ENCODE measurements at places on chromosomes 4 and X.

GRCh38 chr4:169098054-169098497 is 88.0 kb upstream of the CBR4 start:
- no peak for DNase-seq

- no peak for DNase-seq
Measured at GRCh38 chrX:109638158-109638557, 13.2 kb upstream of the KCNE5 start.

GRCh38 chr4:67048530-67048929 is 496.8 kb downstream of the CENPC start:
- no peak for DNase-seq

DNA sequence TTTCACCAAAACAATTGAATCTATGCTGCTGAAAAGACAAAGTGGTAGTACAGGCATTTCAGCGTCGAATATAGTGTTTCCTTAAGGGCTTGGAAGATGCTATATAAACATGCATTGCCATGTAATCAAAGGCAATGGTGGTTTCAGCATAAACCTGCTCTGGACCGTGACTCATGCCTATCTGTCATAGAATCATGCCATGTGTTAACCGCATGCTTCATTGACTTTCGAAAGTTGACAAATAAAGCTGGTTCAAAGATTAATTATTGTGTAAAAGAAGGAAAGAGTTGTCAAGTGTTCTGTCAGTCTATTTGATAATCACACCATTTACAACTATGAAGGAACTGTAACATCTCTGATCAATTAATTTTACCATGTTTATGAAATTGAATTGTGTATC is 83.2 kb downstream of the FUNDC1 start:
- DNase-seq = no peak

- DNase-seq = no peak
Measured at GRCh38 chr4:4614925-4615678, 73.3 kb upstream of the STX18 start.

GRCh38 chrX:5842601-5843000 is 386.1 kb downstream of the NLGN4X start:
- DNase-seq = no peak

DNA sequence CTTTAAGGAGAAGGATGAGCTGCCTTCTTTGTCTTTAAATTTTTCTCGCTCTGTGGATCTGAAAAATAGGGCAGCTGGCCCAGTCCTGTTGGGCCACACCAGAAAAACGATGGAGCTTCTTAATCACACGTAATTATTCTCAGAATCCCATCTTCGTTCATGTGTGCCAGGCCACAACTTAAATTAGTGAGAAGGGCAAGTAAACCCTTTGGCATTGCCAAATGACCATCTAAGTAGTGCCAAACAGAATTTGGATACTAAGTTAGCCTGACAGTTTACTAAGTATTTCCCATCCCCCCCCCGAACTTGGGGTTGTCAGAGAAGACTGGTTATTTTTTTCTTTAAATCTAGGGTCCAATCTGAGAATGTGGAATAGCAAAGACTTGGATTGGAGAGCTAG is 62.0 kb downstream of the CASP3 start:
- DNase-seq = no peak

DNA sequence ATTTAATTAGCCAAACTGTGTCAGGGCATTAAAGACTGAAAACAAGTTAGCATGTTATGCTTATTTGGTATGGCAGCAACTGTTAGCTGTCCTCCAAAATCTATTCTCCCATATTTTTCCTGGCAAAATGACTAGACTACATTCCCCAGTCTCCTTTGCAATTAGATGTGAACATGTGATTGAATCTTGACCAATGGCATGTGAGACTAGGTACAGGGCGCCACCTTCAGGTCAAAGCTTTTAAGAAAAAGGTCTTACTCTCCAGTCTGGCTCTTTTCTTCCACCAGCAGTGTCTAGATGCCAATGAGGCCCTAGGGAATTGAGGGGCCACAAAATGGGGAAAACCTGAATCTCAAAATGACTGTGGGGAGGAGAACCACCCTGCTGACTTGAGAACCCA is 408.2 kb downstream of the SMARCA1 start:
- peak; percentile 2 for DNase-seq

DNA sequence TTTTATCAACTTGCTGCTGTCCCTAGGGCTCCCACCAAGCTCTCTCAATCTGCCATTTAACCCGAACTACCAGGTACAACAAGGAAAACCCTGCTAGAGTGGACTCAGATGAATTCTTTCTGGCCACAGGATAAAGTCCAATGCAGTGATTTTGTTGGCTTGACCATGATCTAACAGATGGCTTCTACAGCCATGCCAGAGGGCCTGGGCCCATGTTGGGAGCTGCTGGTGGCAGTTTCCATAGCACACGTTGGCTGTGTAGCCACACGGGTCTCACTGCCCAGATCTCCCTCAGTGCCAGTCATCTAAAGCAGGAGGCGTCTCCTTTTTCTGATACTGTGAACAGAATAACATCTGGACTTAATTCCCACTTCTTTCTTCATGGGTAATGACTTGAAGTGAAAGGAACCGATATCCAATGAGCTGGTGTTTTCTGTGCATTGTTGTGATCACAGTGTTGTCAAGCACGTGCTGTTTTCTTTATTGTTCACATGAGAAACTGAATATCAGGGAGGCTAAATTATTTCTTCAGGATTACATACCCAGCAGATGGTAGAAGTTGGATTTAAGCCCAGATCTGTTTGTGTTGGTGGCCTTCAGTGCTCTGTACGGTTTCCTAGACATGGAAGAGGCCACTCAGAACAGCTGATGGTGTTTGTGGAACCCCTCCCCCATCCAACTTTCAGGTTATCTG is 85.2 kb upstream of the CLCN4 start:
- peak; percentile 89 for DNase-seq

DNA sequence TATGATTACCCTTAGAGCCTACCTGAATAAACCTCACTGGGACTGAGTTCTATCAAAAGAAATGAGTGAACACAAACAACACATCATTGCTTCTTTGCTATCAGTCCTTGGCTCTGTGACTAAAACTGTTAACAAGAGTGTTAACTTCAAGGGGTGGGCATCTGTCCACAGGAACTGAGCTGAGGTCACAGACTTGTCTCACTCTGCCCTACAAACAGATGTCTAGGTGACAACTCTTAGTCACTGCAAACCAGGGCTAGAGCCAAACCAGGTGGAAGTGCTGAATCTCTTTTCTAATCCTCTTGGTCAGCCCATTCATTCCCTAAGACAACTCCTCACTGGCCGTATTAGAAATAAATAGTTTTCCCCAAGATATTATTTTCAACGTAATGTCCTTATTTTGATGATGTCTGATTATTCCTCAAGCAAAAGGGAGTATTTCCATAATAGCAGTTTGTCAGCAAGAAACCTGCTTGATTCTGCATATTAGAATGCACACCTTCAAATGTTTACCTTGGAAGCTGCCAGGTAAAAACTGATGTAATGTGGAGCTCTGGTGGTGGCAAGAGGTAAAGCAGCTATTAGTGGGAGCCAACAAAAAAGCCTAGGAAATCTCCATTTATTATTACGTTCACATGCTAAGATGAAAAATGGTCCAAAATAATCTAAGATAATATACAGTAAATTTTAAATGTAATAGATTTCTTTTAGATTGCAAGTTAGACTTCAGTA is 4.0 kb downstream of the COL25A1 start:
- DNase-seq = peak; percentile 10

- no peak for DNase-seq
Measured at GRCh38 chr4:57553728-57554127, 443.5 kb upstream of the IGFBP7 start.

- DNase-seq = no peak
Measured at GRCh38 chrX:10628906-10629305, 8.5 kb upstream of the MID1 start.

GRCh38 chr4:19514276-19515070 is 737.2 kb upstream of the SLIT2 start:
- no peak for DNase-seq

DNA sequence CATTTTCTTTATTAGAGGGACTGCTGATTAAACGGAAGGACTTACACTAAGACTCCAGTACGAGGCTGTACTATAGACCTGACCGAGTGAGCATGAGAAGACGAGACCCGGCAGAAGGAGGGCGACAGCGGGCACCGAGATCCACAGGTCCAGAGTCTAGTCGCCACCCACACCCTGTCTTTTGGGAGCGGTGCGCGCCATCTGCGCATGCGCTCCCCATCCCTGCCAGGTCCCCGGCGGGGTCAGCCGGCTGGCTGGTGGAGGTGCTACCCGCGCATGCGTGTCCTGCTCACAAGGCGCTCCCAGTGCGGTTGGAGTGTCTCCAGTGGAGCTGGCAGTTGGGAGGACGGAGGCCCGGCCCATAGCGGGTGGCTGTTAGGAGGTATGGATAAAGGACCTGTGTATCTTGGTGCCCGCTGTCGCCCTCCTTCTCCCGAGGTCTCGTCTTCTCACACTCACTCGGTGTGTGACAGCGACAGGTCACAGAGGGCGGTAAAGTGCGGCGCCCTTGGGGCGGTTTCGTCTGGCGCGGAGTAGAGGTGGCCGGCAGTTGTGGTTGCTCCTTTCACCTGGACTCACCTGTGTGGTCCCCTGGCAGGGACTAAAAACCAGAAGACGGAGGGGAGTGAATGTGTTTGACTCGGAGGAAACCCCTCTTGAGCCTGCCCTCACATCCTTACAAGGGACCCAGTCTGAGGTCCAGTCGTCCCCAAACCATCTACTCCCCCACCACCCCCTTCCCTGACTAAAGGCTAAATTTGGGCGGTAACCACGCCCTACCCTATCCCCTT is 7.6 kb upstream of the HSD17B10 start:
- DNase-seq = peak; percentile 86

DNA sequence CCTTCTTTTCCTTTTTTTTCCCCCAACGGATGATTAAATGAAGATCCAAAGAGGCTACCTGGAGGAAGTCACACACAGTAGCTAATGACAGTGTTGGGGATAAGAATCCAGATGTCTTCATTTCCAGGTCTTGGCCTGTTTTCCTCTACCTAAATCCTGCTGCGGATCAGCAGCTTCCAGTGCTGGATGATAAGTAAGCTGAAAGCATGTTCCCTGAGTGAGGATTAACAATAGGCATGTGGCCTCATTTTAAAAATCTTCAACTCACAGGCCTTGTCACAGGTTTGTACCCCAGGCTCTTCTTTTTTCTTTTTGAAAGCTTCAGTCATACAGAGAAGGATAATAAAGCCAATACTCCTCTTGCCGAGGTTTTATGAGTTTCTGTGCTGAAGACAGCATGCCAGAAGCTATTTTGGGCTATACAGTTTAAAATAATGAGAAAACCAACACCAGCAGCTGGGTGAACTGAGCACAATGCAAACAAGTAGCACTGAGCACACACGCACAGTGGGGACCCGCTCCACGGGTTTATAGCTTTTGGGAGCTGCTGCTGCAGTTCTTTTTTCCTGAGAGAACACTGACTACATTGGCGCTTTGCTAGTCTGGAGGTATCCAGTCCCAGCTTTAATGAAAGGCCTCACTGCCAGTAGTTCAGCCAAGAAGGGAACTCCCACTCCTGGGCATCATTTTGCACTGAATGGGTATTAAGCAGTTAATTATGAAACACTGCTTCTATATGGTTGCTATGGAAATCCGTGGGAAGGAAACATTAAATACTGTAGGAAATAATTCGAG is 184.2 kb upstream of the CTSO start:
- DNase-seq = peak; percentile 47

DNA sequence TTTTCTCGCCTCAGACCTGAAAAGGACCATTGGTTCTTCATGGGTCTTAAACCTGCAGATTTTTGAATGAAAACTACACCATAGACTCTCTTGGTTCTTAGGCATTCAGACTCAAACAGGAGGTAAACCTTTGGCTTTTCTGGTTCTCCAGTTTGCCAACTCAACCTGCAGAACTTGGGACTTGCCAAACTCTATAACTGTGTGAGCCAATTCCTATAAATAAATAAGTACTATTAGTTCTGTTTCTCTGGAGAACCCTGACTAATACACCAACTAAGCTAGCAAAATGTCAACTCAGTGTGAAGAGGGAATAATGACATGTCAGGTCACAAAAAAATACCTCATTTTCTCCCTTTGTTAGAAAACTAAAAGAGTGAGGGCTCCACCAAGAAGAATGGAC is 374.6 kb downstream of the RAB28 start:
- no peak for DNase-seq

GRCh38 chr4:7630568-7631287 is 196.0 kb upstream of the PSAPL1 start:
- DNase-seq = peak; percentile 72

GRCh38 chr4:81335122-81335912 is 120.3 kb upstream of the PRKG2 start:
- DNase-seq = no peak

DNA sequence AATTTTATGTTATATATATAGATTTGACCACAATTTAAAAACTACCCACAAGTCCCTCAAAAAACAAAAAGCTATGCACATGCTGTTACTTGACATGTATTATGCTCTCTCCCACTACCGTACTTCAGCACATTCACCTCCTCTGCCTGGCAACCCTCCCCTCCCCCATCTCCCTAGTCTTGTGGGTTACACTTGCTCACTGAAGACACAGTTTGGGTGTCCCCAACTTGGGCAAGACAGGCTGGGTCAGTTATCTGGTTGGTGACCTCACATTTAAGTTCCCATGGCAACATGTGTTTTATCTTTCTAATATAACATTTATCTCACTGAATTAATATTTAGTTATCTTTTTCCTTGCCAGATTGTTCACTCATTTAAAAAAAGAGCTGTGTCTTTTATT is 32.7 kb downstream of the SEC24D start:
- DNase-seq = no peak

DNA sequence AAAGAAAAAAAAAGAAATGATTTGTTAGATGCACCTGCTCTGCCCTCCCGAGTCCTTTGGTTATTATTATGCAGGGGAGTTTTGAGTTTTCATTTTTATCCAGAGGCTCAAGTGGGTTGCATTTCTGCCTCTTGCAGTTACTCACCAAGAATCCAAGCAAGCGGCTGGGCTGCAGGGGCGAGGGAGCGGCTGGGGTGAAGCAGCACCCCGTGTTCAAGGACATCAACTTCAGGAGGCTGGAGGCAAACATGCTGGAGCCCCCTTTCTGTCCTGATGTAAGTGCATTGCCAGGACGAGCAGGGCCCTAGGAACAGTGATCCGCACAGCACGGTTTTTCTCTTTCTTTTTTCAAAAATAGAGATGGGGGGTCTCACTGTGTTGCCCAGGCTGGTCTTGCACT is 39.1 kb downstream of the HTT-AS start:
- DNase-seq = no peak

DNA sequence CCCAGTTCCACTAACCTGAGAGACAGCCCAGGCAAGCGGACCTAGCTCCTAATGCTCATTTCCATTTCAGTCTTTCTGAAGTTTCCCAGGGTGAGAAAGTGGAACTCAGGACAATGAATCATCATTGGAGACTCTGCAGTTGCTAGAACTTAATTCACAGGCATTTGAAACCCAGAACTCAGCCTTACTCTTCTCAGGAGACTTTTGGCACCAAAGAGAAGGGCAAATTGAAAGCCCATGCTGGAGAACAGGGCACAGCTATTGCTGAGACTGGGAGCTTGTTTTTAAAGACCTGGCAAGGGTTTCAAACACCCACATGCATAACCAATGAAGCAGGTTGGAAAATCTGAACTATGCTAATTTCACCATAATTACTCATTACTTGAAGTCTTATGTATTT is 36.0 kb downstream of the BST1 start:
- peak; percentile 8 for DNase-seq

GRCh38 chr4:2069161-2069971 is 10.2 kb downstream of the NAT8L start:
- no peak for DNase-seq

GRCh38 chrX:124592744-124593143 is 246.4 kb downstream of the SH2D1A start:
- no peak for DNase-seq
